CD14-positive monocyte (primary cell): ENCODE measurements at places on chromosomes 7 and 10.

- no peaks in the 10 kb centered on the region for H3K27me3 ChIP-seq
- DNase-seq: no peak
- H3K36me3 ChIP-seq: no peaks in the 10 kb centered on the region
- H3K4me1 ChIP-seq: no peaks in the 10 kb centered on the region
- H3K27ac ChIP-seq: no peak overlapping the region
- no peak overlapping the region for H3K4me3 ChIP-seq
Observed at GRCh38 chr10:98407744-98408241, 7.2 kb downstream of the PYROXD2 start.

- no peak for DNase-seq
- H3K27ac ChIP-seq: no peak overlapping the region
- H3K36me3 ChIP-seq: no peaks in the 10 kb centered on the region
- no peaks in the 10 kb centered on the region for H3K27me3 ChIP-seq
- H3K4me3 ChIP-seq: no peak overlapping the region
Observed at GRCh38 chr10:92714152-92714845, 24.5 kb downstream of the HHEX start.

DNA sequence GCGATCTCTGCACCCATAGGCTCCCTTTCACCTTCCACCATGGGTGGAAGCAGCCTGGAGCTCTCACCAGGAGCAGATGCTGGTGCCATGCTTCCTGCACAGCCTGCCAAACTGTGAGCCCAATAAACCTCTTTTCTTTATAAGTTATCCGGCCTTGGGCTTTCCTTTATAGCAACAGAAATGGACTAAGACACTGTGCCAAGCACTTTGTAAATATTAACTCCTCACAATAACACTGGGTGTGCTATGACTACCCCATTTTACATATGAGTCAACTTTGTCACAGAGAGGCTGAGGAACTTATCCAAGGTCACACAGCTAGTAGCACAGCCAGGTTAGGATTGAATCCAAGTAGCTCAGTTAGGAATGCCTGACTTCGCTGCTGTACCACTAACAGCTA lies 79.7 kb upstream of the KCNMA1 start:
- no peaks in the 10 kb centered on the region for H3K36me3 ChIP-seq
- no peak overlapping the region for H3K4me3 ChIP-seq
- DNase-seq: no peak
- H3K4me1 ChIP-seq: no peaks in the 10 kb centered on the region
- peaks cover 19% of the 10 kb centered on the region for H3K27me3 ChIP-seq

DNA sequence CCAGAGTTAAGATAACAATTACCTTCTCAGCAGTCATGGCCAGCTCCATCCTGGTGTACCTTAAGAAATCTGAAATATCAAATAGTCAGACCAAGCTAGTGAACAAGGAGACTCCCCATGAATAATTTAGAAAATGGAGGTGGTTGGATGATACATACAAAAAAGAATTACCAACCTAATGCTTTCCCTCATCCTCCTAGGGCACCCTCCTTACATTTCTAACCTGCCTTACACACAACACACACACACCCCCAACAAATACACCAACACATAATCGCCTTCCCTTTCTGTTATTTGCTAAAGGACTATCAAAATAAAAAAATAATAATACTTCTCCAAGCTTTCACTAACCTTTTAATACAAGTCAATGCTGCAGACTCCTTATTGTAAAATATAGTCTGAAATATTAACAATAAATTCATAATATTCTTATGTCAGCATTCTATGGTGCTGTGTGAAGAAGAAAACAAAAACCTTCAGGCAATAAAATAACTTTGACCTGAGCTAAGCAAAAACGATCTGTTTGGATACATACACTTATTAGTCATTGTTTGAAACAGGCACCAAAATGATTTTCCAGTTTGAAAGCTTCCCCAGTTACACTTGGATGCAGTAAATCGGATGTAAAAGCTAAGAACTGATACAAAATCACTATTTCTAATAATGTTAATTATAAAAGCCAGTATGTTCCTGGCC lies 3.4 kb downstream of the TWIST1 start:
- no peak overlapping the region for H3K27ac ChIP-seq
- no peaks in the 10 kb centered on the region for H3K36me3 ChIP-seq
- H3K27me3 ChIP-seq: peaks cover 95% of the 10 kb centered on the region

GRCh38 chr7:26081638-26082037 lies 70.4 kb upstream of the NFE2L3 start:
- DNase-seq: no peak
- no peak overlapping the region for H3K4me3 ChIP-seq
- no peak overlapping the region for H3K27ac ChIP-seq
- no peaks in the 10 kb centered on the region for H3K36me3 ChIP-seq

DNA sequence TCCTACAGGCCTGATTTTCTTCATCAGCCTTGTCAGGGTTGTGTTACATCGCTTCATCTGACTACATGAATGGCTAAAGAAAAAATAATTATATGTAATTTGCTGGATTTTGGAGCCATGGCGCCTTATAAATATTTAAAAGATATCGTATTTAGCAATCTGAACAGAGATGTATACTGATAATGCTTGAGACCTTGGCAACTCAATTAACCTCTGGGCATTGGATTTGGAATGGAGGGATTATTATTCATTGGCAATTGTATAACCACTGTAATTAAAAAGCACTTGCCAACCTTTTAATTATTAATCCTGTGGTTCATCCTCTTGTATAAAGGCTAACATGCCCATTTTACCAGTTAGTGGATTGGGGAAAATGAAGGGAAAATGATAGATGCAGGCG lies 745.1 kb downstream of the CNTNAP2 start:
- DNase-seq: no peak
- no peaks in the 10 kb centered on the region for H3K27me3 ChIP-seq
- no peak overlapping the region for H3K4me3 ChIP-seq
- no peaks in the 10 kb centered on the region for H3K36me3 ChIP-seq
- no peaks in the 10 kb centered on the region for H3K4me1 ChIP-seq

DNA sequence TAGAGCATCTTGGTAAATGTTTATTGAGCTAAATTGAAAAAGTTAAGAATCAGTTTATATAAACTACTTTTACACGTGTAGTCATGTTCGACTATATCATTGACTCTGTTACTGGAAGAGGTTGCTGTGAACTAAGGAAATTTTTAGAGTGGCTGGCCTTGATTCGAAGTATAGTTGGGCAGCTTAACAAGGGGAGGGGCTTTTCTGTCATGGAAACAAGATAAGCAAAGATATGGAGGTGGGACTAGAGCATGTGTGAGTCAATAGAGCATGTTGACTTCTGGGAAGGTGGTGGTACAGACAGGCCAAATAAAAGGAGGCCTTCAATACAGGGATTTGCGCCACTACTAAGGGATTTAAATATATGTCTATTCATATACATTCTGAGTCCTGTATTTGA lies 7.6 kb downstream of the ATP5F1C start:
- no peaks in the 10 kb centered on the region for H3K4me1 ChIP-seq
- peaks cover 67% of the 10 kb centered on the region for H3K36me3 ChIP-seq
- no peak overlapping the region for H3K4me3 ChIP-seq
- H3K27me3 ChIP-seq: no peaks in the 10 kb centered on the region
- no peak overlapping the region for H3K27ac ChIP-seq

- peaks cover 2% of the 10 kb centered on the region for H3K27me3 ChIP-seq
- H3K36me3 ChIP-seq: no peaks in the 10 kb centered on the region
- no peak overlapping the region for H3K27ac ChIP-seq
- H3K4me1 ChIP-seq: no peaks in the 10 kb centered on the region
- DNase-seq: no peak
- no peak overlapping the region for H3K4me3 ChIP-seq
Observed at GRCh38 chr10:89565180-89565579, 29.8 kb upstream of the SLC16A12 start.

DNA sequence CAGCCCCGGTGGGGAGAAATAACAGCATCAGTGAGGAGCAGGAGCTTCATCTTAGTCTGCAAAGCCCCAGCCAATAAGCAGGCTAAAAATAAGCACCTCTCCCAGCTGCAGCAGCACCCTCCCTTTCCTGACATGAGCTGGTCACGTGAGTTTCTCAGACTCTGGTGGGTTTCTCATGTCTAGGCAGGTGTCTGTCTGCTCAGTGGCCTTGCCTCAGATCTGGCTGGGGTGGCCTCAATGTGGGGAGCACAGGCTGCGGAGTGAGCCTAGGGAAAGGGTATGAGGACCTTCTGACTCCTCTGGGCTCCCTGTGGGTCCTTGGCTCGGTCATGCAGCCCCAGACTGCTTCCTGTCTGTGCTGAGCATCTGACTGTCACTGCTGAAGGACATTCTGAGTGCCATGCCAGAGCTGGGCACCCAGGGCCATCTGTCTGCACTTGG lies 81.6 kb upstream of the LRRC4 start:
- H3K36me3 ChIP-seq: no peaks in the 10 kb centered on the region
- DNase-seq: no peak
- peaks cover 60% of the 10 kb centered on the region for H3K4me1 ChIP-seq
- no peaks in the 10 kb centered on the region for H3K27me3 ChIP-seq

DNA sequence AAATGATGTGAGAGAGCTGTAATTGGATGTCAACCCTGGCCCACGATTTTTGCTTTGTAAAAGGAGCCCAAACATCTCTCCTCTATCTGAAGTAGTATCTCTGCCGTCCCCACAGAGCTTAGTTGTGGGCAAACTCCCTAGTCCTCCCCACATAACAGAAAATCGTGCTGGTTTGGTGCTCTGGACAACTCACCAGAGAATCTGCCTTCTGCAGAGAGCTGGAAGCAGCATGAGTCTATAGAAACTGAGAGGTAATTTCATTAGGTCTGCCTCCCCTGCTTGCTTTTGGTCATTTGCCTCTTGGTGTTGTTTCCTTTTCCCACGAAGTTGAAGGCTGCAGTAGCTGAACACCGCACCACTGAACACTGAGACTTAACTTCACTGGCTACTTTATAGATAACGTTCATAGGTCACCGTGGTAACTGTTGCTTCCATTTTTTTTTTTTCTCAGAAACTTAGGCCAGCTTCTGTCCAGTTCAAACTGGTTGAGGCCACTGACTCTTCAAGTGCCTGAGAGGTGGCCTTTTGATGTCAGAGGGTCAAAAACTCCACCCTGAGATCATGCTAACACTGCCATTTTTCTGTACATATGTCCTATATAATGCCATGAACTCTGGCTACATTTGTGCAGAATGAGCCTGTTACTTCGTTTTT lies 3.3 kb upstream of the CDCA7L start:
- H3K27ac ChIP-seq: no peak overlapping the region
- peaks cover 21% of the 10 kb centered on the region for H3K4me1 ChIP-seq
- no peak overlapping the region for H3K4me3 ChIP-seq
- H3K27me3 ChIP-seq: no peaks in the 10 kb centered on the region
- no peaks in the 10 kb centered on the region for H3K36me3 ChIP-seq

GRCh38 chr7:83925860-83926259 lies 268.7 kb downstream of the SEMA3A start:
- no peak overlapping the region for H3K27ac ChIP-seq
- H3K27me3 ChIP-seq: no peaks in the 10 kb centered on the region
- H3K4me1 ChIP-seq: no peaks in the 10 kb centered on the region
- DNase-seq: no peak
- H3K4me3 ChIP-seq: no peak overlapping the region

DNA sequence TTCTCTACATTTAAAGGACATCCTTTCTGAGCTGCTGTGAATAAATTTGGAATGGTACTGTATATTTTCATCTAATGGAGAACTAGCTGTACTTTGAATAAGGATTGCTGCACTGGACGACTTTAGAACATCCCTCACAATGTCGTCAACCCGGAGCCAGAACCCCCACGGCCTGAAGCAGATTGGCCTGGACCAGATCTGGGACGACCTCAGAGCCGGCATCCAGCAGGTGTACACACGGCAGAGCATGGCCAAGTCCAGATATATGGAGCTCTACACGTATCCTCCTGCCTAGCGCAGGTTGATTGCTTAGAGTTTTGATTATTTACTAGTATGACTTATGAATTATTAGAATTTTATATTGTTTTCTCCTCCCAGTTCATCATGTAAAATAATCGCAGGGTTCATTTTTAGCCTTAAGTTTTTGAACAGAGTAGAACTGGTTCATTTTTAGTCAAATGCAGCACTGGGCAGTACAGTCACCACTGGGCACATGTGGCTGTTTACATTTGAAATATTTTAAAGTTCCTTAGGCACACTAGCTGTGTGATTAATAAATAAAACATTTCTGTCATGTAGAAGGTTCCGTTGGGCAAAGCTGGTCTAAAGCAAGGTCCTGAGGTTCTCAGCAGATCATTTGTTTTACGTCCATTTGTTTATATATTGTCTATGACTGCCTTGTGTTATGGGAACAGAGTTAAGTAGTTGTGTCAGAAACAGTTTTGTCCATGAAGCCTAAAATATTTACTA lies 31.5 kb downstream of the CUL1 start:
- no peak overlapping the region for H3K4me3 ChIP-seq
- H3K36me3 ChIP-seq: peaks cover 59% of the 10 kb centered on the region

DNA sequence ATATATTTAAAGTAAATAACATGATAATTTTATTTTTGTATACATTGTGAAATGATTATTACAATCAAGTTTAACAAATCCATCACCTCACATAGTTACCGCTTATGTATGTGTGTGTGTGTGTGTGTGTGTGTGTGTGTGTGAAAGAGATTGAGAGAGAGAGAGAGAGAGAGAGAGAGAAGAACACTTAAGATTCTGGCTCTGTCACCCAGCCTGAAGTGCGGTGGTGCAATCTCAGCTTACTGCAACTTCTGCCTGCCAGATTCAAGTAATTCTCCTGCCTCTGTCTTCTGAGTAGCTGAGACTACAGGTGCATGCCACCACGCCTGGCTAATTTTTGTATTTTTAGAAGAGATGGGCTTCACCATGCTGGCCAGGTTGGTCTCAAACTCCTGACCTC lies 17.8 kb downstream of the LYZL1 start:
- no peaks in the 10 kb centered on the region for H3K4me1 ChIP-seq
- H3K36me3 ChIP-seq: no peaks in the 10 kb centered on the region

DNA sequence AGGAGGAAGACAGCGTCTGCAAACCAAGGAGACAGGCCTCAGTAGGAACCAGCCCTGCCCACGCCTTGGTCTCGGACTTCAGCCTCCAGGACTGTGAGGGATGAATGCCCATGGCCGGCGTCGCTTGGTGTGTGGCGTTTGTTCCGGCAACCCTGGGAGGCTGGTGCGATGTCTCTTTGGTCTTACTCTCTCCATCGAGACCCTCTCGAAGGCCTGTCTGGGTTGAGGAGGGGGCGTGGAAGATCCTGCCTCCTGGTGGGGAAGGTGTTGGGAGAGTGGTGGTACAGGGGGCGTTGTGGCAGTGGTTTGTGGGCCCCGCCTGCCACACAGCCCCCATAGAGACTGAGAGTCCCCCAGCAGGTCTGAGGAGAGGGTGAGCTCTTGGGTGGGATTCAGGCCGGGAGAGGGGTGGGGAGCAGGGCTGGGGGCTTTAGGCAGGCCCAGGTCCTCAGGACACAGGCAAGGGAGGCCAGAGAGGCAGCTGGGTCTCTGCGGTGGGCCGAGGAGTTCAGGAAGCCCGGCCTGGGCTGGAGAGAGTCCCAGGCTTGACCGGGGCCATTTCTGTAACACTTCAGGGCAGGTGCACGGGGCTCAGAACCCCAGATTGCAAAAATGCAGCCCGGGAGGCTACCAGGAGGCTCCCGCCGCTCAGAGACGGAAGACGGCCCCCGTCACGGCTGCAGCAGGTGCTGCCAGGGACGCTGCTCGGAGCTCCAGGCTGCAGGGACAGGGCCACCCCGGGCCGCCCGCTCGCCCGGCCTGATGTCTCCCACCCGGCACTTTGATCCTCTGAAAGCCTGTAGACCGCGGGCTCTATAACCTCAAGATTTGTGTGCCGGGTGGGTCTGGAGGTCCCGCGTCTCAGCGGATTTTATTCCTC lies 33.8 kb upstream of the PSMG3 start:
- no peaks in the 10 kb centered on the region for H3K4me1 ChIP-seq
- H3K4me3 ChIP-seq: no peak overlapping the region
- no peak for DNase-seq
- H3K27me3 ChIP-seq: peaks cover 3% of the 10 kb centered on the region

- no peak for DNase-seq
- no peak overlapping the region for H3K27ac ChIP-seq
- no peaks in the 10 kb centered on the region for H3K36me3 ChIP-seq
- no peaks in the 10 kb centered on the region for H3K27me3 ChIP-seq
- peaks cover 53% of the 10 kb centered on the region for H3K4me1 ChIP-seq
Observed at GRCh38 chr7:127780489-127780888, 128.5 kb downstream of the SND1 start.
